ENCODE measurements at places on chromosomes 1 and 21. TPM values are rescaled to one million over a fixed set of nuclear protein-coding genes. Genes with fewer than 3 reads are reported as not detected.

The HSD11B1 gene
- polyA plus RNA-seq = not detected

DNA sequence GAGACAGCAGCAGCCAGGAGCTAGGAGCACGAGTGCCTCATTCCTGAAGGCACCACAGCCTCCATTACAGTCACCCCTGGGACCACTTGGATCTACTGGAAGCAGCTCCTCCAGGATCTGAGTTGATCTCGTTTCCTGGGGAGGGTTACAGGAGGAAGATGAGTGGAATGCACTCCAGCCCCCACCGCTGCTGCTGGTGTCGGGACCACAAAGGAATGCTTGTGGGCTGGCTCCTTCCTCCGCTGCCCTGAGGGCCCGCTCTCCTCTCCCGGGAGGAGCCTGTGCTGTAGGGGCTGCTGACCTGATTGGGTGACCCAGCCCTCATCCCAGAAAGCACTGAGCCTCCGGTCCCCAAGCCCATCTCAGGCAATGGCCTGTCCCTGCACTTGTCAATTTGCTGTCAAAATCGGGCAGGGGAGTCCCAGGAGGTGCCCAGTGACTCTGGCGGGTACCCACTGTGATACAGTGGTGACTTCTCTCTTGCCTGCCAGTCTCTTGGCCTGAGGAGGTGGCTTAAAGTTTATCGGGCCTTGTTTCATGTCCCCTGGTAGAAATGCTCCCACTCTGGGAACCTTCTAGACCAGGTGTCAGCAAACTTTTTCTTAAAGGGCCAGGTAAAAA, 23.1 kb downstream of the IL10RB start:
- no peak for DNase-seq

The F13B gene
- polyA plus RNA-seq = not detected

DNA sequence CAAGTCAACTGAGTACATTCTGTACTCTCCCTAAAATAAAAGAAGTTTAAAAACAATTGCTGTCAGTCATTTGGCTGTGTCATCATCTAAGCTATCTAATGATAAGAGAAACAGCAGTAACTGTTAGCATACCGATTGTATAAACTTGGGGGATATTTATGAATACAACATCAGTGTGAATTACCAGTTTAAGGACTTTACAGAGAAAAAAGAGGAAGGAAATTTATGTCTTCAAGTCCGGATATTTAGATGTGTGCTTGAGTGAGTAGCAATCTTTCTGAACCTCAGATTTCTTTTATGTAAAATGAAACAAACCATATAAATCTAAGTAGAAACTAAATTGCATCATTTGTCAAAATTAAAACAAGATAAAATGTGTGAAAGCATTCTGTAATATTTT, 1557.0 kb downstream of the MRPL39 start:
- no peak for DNase-seq

DNA sequence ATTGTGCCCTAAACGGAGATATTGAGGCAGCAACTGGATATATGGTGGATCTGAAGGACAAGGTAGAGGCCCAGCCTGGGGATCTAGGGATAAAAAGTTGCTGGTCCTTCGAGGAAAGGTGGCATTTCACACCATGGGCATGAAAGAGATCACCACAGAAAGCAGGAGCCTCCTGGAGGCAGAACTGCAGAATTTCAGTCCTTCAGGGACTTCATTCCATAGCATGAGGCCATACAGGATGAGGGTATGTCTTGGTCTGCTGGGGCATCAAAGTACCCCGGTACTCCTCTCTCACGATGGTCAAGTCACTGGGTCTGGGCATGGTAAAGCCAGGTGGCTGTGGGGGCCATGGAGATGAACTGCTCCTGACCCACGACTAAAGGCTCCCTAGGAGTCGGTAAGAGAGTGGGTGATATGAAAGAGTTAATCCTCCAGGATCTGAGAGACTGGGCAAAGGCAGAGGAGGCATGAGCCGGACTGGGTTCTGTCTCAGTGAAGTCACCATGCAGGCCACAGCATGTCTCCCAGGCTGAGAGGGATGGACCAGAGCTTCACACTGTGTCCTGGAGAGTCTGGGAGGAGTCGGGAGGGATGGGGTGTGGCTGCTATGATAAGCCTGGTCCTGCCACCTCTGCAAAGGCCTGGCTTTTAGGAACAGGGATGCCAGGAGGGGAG, 5.8 kb upstream of the SPRR5 start:
- DNase-seq = no peak

DNA sequence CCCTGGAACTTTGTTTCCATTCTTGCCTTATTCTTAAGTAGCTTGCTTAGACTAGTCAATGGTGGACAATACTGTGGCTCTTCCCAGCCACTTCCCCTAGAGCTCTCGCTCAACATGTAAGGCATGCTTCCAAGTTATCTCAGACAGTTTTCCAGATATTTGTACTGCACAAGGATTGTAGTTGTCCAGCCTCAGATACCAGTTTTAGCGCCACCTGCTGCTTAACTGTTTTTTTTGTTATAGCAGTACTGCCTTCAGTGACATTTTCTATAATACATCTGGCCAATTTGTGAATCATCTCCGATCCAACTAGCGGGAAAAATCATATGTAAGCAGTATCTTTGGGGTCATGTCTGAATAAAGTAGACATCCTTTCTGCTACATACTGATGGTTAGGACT, 346.7 kb upstream of the ADGRL4 start:
- peak; percentile 7 for DNase-seq

DNA sequence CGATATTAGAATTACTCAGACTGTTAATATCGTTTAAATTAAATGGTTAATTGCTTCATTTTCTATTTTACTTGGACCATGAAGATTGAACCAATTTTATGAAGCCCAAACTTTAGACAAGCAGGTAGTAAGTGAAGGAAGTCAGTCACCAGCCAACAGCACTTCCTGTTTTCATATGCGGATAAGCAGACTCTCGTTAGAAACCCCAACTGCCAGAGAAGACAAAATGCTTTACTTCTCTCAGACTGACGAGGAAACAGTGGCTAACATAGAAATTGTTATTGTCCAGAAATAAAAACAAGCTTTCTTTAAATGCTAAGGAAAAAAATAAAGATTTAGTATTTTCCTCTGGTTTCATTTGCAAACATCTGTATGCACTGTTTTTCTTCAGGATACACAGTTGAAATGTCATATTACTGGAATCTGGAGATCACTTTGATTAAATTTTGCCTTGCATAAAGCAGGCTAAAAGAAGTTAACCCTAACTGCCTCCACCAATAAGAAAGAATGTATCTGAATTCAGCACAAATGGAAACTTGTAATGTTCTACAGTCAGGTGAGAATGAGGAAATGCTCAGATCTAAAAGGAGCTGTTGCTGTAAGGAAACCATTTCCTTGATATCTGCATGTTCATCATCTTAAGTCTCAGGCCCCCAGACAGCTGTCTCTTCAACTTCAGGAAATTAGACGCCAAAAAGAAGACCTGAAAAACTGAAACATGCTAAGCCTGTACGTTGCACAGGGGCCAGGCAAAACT, 129.8 kb upstream of the SAMSN1 start:
- DNase-seq = no peak

GRCh38 chr1:175211656-175212055, 19.1 kb upstream of the KIAA0040 start:
- no peak for DNase-seq

Data from muscle of arm (tissue), 14 donors.